ENCODE measurements at places on chromosomes 12 and 14.

DNA sequence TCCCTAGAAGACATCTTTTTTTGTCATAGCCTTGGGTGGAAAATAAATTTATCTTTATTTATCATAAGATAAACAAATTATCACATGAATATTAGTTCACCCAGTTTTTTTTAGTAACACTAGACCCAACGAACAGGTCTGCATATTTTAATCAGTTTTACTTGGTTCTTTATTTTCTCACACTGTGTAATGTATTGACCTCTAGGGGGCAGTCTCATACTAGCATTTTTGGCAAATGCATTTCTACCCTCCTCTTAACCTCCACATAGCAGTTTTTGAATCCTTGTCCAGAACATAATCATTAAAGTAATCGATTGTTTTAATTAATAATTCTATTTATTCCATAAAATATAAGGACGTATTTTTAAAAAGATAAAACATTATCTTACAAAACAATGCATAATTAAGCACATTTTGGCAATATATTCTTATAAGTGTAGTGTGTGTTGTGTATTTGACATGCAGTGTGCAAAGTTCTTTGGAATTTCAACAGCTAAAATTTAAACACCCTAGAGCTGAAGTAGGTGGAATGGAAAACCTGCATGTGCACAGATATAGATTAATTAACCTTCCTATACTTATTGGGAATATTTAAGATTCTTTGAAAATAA lies 31.6 kb upstream of the PTPRQ start:
- DNase-seq, result peak; percentile 4

DNA sequence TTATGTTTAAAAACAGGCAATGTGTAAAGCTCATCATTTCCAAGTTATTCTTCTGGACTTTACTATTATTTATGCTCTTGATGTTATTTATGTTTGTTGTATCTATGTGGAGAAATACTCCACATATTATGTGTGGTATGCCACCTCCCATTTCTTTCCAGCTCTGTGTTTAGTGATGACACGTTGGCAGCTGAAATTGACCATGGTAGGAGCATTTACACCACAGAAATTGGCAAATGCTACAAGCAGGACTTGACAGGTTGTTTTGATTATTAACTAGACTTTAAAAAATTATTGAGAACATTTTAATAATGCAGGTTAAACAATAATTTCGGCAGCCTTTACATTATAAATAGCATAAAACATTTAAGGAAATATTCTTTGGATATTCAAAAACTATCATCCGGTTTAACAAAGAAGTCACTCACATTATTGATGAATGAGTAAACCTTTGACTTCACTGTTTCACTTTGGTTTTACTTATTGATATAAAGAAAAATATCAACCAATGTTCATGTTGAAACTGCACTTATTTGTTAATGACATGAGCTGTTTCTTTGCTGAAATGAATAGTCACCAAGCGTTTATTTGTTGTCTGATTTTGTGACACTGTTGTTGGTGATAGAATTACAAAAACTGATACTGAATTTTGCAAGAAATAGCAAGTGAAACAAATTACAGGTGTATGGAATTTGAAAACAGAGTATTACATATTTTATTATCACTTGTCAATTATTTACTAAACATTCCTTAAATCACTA lies 76.8 kb downstream of the HMGA2 start:
- no peak for DNase-seq

- DNase-seq, result no peak
Observed at GRCh38 chr14:39492267-39492666, 60.0 kb upstream of the FBXO33 start.

GRCh38 chr14:65949711-65950516 lies 536.3 kb upstream of the CCDC196 start:
- no peak for DNase-seq

- no peak for DNase-seq
Observed at GRCh38 chr12:132163041-132163910, 19.0 kb downstream of the NOC4L start.

GRCh38 chr12:76201316-76201715 lies 116.8 kb upstream of the NAP1L1 start:
- DNase-seq, result no peak

Data from CMK (cell line).